ENCODE measurements at places on chromosomes 6 and 20.

DNA sequence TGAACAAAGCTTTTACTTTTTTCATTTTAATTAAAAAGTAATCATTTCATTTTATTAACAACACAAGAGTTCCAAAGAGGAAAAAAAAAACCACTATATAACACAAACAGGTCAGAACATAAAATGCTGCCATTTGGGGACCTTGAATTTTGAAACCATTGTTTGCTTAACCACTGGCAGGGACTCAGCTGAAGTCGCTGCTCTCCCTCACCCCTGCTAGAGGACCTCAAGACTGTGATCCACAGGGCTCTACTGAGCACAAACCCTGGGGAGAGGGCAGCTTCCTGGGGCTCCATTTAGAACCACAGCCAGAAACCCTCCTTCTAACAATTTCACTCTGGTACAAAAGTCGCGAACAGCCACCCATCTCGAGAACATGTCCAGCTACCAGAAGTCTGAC, 28.8 kb downstream of the NCOA5 start:
- no peak for DNase-seq

DNA sequence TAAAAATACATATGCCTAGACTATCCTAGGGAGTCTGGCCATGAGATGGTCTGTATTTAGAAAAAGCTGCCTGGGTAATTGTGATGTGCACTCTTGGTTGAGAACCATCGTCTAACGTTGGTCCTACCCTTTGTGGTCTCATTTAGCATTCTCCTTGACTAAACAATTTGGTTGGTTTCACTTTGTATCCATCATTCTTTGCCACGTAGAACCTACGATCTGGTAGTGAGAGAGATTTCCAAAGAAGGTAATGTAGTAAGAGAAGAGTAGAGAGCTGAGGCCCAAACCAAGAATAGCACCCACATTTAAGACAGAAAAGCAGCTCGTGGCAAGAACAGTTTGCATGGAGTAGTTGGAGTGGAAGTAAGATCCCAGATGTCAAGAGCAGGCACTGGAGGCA, 219.8 kb downstream of the TMEM200A start:
- DNase-seq = no peak

DNA sequence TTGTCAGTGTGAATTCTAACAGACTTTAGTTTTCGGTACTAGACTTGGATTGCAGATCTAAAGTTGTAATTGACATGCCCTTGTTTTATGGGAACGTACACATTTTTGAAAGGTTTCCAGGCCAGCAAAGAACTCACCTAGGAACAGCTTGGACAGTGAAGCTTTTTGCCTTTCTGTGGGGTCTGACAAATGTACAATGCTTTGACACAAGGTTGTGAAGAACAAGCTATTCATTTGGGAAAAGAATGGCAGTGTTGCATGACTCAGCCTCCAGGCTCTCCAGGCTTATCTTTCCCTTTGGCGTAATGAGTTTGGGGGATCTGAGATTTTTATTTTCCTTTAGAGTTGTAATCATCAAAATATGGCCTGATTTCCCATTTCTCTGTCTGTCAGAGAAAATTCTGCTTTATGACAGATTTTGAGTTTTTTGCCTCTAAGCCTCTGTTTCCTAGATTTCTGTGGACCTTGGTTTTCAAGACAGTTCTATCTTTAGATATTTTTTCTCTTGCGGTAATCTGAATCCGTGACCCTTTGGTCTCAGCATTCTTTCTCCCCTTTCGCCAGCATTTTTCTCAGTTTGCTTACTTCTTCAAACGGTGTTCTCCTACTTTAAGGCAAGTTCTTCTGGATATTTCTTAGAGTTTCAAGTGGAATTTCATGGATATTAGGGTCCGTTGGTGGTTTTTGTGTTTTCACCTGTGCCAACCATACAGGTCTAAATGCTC, 221.0 kb downstream of the ADGB start:
- DNase-seq = no peak

GRCh38 chr20:34362502-34363061, 491 bp upstream of the ITCH start:
- no peak for DNase-seq

DNA sequence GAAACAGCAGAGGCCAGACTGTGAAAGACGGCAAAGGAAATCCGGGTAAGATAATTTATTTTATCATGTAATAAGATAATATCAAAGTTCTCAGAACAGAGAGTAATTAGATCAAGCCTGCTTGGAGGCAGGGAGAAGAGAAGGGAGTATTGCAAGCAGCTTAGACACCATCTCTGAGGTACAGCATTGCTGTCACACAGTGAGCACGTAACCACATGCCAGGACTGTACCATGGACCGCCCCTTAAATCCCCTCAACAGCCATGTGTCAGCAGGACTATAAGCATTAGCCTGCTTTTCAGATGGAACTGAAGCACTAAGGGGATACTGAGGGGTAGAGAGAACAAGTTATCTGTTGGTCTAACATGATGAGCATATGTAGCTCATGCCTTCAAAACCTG, 141.5 kb downstream of the C6orf118 start:
- no peak for DNase-seq

DNA sequence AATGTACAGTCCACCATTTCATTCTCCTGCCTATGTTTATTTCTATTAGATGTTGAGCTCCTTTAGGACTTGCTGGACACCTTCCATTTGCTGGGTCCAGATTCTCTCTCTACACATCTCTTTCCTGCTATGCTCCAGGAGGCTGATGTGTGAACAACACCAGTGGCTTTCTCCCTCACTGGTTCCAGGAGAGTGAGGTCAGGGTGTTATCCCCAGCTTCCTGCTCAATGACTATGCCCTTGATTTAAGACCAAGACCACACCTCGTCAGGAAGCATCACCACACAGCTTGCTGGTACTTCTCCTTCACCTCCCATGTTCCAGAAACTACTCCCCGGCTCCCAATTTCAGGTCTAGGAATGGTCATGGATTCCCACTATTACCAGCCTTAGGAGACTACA, 31.3 kb upstream of the E2F3 start:
- DNase-seq = no peak

DNA sequence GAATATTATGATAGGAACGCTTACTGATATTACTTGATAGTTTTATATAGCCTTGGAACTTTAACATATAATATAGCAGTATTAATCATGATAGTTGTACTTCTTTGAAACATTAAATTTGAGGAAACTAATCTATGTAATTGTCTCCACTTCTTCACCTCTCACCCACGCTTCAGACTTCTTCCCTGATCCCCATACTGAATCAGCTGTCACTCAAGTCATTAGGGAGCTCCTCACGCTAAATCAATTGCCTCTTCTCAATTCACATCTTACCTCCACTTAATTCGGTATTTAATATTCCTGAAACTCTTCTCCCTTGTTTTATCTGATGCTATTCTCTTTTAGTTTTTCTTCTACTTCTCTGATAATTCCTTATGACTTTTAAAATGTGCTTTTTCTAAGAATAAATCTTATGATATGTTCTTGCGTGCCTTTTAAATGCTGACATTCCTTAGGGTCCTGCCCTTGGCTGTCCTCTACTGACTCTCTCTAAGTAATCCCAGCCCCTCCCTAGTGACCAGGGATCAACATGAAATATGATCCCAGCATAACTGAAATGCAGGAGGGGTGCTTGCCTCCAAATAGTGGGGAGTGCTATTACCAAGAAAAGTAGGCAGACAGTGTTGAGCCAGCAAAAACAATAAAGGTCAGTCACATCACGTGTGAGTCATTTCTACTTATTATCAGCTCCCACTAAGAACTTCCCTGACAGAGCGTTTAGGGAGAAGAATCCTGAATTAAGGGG, 9.9 kb downstream of the ANKRD66 start:
- DNase-seq = no peak

GRCh38 chr6:1894954-1895353, 285.2 kb downstream of the FOXC1 start:
- DNase-seq = no peak

GRCh38 chr6:118705544-118706491, 54.4 kb upstream of the CEP85L start:
- no peak for DNase-seq

GRCh38 chr6:22152841-22153240, 144.0 kb downstream of the PRL start:
- no peak for DNase-seq

DNA sequence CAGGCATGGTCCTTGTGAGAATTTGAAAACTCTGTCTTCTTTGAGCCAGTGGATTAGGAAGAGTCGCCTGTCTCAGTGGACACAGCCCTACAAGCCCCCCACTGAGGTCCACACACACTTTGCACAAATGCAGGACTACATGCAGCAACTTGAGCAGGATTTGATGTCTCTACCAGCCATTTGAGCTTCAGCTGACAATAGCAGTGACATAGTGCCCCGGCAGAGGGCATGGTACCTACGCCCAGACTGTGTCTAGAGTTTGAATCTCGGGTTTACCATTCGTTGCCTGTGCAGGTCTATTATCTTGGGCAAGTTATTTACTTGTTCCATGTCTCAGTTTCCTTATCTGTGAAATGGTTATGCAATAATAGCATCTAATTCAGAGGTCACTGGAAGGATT, 580.1 kb downstream of the TFAP2B start:
- no peak for DNase-seq

DNA sequence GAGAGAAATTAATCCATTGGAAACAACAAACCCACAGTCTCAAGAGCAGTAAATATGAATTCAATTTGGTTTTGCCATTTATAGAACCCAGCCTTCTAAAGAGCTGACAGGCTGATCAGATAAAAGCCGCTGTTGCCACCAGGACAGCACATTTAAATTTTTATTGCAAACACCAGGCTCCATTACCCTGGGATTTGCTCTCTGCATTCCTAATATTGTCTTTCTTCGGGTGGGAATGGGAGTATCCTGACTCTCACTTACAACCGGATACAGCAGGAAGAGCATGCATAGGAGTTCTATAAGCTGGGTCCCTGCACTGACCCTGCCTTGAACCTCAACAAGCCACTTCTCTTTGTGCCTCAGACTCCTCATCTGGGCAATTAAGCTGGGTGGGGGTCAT, 142.9 kb downstream of the LRFN2 start:
- DNase-seq = no peak

GRCh38 chr20:33411242-33411641, 9.9 kb upstream of the CDK5RAP1 start:
- DNase-seq = no peak

DNA sequence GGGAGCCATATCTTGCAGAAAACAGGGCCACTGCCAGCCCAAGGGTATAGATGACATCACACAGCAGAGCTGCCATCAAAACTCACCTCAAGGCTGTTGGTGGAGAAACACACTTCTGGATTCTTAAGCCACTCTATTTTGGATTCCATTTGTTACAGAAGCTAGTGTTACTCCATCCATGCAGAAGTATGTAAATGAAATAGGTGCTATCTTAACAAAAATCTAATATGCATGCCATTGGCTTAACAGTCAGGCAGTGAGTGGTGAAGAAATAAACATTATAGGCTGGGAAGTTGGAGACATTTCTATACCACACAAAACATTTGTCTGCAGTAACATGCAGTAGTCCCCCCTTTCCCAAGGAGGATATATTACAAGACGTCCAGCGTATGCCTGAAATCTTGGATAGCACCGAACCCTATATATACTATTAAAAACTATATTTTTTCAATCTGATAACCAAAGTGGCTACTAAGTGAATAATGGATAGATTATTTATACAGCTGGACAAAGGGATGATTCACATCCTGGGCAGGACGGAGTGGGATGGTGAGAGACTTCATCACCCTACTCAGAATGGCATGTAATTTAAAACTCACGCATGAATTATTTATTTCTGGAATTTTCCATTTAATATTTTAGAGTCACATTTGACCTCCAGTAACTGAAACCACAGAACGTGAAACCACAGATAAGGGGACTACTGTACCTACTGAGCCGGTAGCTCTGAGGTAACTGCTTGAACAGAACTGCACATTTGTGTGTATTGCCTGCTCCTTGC, 160.0 kb upstream of the PLN start:
- no peak for DNase-seq

DNA sequence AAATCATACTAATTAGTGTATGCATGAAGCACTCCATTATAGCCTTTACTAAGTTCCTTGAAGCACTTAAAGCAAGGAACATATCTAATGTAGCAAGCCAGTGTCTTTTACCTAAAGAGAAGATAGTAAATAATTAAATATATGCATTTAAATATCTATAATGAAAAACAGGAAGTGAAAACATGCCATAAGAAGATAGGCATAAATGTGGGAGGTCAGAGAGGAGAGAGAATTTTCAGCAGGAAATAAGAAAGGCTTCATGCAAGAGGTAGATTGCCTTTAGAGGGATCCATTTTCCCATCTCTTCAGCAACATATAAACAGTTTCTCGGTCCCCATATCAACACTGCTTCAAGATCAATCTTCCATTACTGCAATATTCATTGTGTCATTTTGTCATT, 599.8 kb downstream of the FRK start:
- no peak for DNase-seq

GRCh38 chr6:47146431-47147174, 104.5 kb upstream of the ADGRF1 start:
- no peak for DNase-seq

- DNase-seq = no peak
Measured at GRCh38 chr20:32968478-32969241, 35.6 kb downstream of the SUN5 start.

DNA sequence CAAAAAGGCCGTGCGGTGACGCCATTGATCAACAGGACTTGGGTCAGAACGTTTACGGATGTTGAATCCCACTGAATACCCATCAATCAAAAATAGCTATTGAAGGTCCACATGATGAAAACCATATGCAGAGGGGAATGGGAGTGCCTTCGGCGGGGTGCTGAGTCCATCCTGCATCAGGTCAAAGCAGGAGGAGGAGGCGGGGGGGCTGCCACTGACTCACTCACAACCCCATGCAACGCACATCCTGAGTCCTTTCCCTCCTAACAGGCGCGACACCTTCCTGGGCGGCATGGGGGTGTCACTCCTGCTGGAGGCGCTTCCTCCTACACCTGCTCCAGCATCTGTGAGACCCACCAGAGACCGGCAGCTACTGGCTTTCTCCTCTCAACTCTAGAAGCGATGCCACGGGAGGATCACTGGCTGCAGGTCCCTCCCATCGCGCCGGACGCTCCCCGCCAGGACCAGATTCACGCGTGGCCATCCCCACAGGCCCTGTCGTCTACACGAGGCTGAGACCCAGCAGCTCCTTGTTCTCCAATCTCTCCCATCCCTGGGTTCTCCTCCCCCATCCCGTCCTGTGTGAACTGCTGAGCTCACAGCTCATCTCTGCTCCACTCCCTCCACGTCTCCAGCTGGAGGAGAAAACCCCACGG, 170.6 kb upstream of the THBS2 start:
- DNase-seq = no peak

- no peak for DNase-seq
Measured at GRCh38 chr6:125598422-125598821, 151.0 kb upstream of the HEY2 start.

DNA sequence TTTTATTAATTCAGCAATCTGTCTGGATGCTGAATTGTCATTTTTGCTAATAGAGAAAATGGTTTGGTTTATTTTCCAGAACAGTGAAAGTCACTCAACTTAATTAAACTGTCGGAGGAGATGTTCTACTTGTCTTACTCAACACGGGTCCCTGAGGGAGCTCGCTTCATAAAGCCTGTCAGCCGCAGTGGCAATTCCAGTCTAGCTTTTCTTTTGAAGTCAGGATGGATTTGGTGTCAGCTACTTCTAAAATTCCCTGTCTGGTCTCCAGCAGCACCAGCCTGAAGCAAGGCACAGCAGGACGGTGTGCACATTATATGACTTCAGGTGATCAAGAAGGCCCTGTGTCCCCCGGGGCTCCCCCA, 261.5 kb downstream of the SLC24A3 start:
- no peak for DNase-seq

GRCh38 chr6:14075095-14075503, 42.5 kb upstream of the CD83 start:
- no peak for DNase-seq

Measured in activated CD8-positive, alpha-beta memory T cell treated with anti-CD3 and anti-CD28 coated beads, Interleukin-2, amount 50 U/mL, for 4 hours (primary cell).